ENCODE measurements at places on chromosomes 7 and 10. TPM values are rescaled to one million over a fixed set of nuclear protein-coding genes. Genes with fewer than 3 reads are reported as not detected.

EGFR gene
- total RNA-seq, result 33.5 TPM

NOD1 gene
- 5.5 TPM for total RNA-seq

CRTAC1 gene
- total RNA-seq, result not detected

SFTPA1 gene
- not detected for total RNA-seq

NANOS1 gene
- under 0.01 TPM for total RNA-seq

WNT8B gene
- not detected for total RNA-seq

ADIRF gene
- total RNA-seq, result 35.6 TPM

TRIM50 gene
- total RNA-seq, result not detected

TUBB8 gene
- total RNA-seq, result not detected

SPDYE8 gene
- total RNA-seq, result not detected

ITPRIP gene
- total RNA-seq, result 23.4 TPM

OR2A42 gene
- not detected for total RNA-seq

GIMAP7 gene
- not detected for total RNA-seq

MEPCE gene
- 24.2 TPM for total RNA-seq

CNPY1 gene
- total RNA-seq, result not detected

MKI67 gene
- 23.7 TPM for total RNA-seq

GIMAP4 gene
- not detected for total RNA-seq

TMEM60 gene
- total RNA-seq, result 37.7 TPM

ADCYAP1R1 gene
- total RNA-seq, result not detected

ASZ1 gene
- not detected for total RNA-seq

PRF1 gene
- not detected for total RNA-seq

GRID2IP gene
- total RNA-seq, result not detected

PPP1R9A gene
- total RNA-seq, result not detected

KLF14 gene
- total RNA-seq, result not detected

PNLIPRP1 gene
- total RNA-seq, result not detected

TNS3 gene
- 80.7 TPM for total RNA-seq

All from myometrial cell (primary cell).